Skeletal muscle tissue (tissue), 5 donors: ENCODE measurements at places on chromosomes 11 and 22. TPM values are rescaled to one million over a fixed set of nuclear protein-coding genes. Genes with fewer than 3 reads are reported as not detected.

The VPREB1 gene
- not detected for total RNA-seq

The ARSA gene
- 5.2 TPM for total RNA-seq

The CD3D gene
- not detected for total RNA-seq

The INS gene
- total RNA-seq: not detected

The NADSYN1 gene
- 27.7 TPM for total RNA-seq

The STX3 gene
- 2.6 TPM for total RNA-seq

The TRPM5 gene
- total RNA-seq: under 0.01 TPM

The KAT5 gene
- 44.9 TPM for total RNA-seq

The FAM181B gene
- under 0.01 TPM for total RNA-seq

The RBMXL2 gene
- total RNA-seq: not detected

The DUSP8 gene
- total RNA-seq: 0.52 TPM

The DTX4 gene
- total RNA-seq: 9.9 TPM

The GLYATL2 gene
- total RNA-seq: 0.52 TPM

The OTOG gene
- total RNA-seq: under 0.01 TPM

The MUC6 gene
- not detected for total RNA-seq

The NFAM1 gene
- 0.52 TPM for total RNA-seq

The SBF2 gene
- total RNA-seq: 34.4 TPM

The TREH gene
- 0.52 TPM for total RNA-seq

The FOLR2 gene
- 15.1 TPM for total RNA-seq

The SCN4B gene
- 2.1 TPM for total RNA-seq

The DCDC1 gene
- not detected for total RNA-seq

The PPP6R3 gene
- total RNA-seq: 103 TPM

The KCNJ11 gene
- 28.2 TPM for total RNA-seq

The MRPL48 gene
- total RNA-seq: 25.6 TPM

The MUC15 gene
- not detected for total RNA-seq

The MYBPC3 gene
- total RNA-seq: 1.6 TPM

The BDNF gene
- 1.0 TPM for total RNA-seq

The CXCR5 gene
- not detected for total RNA-seq

The ASCL3 gene
- not detected for total RNA-seq

The BID gene
- 10.4 TPM for total RNA-seq

The RASL10A gene
- under 0.01 TPM for total RNA-seq

The CNTF gene
- 1.6 TPM for total RNA-seq

The UCP3 gene
- total RNA-seq: 1.6 TPM

The LRRC74B gene
- not detected for total RNA-seq

The UPK3A gene
- not detected for total RNA-seq

The CREB3L1 gene
- total RNA-seq: 12.5 TPM

The ACCSL gene
- not detected for total RNA-seq

The OR10W1 gene
- not detected for total RNA-seq

The TNNT3 gene
- total RNA-seq: 4,042 TPM

The PSMA1 gene
- 160 TPM for total RNA-seq

The IRAG1 gene
- 2.6 TPM for total RNA-seq

The IFITM10 gene
- not detected for total RNA-seq

The SMIM35 gene
- not detected for total RNA-seq

The LRRC10B gene
- total RNA-seq: not detected

The GSTT2 gene
- not detected for total RNA-seq

The SLC35F2 gene
- 3.1 TPM for total RNA-seq

The TRIM6 gene
- total RNA-seq: 1.6 TPM

The CEND1 gene
- not detected for total RNA-seq

The OR8G1 gene
- under 0.01 TPM for total RNA-seq

The PSMC3 gene
- 146 TPM for total RNA-seq

The CPT1B gene
- total RNA-seq: 27.1 TPM

The SCUBE2 gene
- total RNA-seq: 37.1 TPM
